ENCODE measurements at places on chromosomes 1 and 21.

- no peak for DNase-seq
Observed at GRCh38 chr1:197096137-197096536, 29.1 kb upstream of the F13B start.

DNA sequence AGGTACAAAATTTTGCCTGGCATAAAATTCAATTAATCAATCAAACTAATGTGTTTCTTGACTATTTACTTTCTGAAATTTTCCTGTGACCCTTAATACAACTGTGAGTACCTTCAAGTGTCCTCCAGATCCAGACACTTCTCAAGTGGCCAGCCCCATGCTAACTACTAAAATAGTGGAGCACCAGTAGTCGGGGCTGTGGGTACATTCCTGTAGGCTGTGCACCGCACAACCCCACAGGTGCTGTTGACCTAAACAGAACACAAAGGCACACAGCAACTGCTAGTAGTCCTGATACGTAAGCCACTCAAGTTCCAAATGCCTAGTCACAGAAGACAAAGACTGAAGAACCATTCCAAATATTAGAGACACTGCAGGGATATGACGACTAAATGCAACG, 36.6 kb downstream of the TMEM50B start:
- no peak for DNase-seq

DNA sequence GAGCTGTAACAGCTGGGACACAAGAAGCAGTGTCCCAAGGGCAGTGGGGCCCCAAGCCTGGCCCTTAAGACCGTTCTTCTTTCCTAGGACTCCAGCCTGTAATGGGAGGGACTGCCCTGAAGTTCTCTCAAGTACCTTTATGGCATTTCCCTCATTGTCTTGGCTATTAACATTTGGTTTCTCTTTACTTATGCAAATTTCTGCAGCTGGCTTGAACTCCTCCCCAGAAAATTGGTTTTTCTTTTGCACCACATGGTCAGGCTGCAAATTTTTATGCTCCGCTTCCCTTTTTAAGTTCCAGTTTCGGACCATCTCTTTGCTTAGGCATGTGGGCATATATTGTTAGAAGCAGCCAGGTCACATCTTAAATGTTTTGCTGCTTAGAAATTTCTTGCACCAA, 3.1 kb upstream of the MROH9 start:
- no peak for DNase-seq

GRCh38 chr21:36297938-36298572, 21.9 kb upstream of the MORC3 start:
- DNase-seq = no peak

DNA sequence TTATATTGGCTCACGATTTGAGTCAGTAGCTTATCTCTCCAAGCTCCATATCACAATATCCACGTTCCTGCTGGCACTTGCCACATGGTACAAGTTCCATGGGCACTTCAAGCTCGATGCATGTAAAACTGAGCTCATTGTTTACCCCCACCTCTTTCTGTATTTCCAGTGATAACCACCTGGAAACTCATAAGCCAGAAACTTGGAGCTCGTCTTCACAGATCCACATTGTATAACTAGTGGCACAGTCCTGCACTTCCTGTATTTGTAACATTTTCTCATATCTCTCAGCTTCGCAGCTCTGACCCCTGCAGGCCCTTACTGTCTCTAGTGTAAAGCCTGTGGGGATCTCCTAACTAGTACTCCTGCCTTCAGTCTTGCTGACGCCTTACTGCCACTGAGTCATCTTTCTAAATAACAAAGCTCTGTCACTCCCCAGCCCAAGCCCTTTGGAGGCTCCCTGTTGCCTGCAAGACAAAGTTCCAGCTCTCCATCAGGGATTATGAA, 6.5 kb upstream of the C2CD4D start:
- DNase-seq = no peak

- no peak for DNase-seq
Observed at GRCh38 chr1:212595787-212596714, 12.5 kb upstream of the ATF3 start.

- no peak for DNase-seq
Observed at GRCh38 chr1:40318970-40319621, 2.0 kb upstream of the COL9A2 start.

DNA sequence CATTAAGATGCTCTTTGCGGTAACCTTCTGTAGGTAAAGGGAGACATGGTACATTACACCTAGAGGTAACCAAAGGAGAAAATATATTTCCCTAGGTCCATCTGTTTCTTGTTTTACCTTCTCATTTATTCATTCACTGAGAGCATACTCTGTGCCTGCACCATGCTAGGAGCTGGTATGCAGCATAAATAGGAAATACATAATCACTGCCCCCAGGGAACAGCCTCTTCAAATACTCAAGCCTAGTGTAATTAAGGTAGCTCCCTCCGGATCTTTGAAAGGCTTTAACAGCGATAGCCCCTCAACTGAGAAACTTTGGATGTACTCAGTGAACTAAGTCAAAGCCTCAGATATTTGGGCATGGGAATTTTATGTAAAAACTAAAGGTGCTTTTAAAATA, 123.6 kb downstream of the GABPA start:
- no peak for DNase-seq

- no peak for DNase-seq
Observed at GRCh38 chr1:110630839-110631663, 24.9 kb upstream of the KCNA2 start.

DNA sequence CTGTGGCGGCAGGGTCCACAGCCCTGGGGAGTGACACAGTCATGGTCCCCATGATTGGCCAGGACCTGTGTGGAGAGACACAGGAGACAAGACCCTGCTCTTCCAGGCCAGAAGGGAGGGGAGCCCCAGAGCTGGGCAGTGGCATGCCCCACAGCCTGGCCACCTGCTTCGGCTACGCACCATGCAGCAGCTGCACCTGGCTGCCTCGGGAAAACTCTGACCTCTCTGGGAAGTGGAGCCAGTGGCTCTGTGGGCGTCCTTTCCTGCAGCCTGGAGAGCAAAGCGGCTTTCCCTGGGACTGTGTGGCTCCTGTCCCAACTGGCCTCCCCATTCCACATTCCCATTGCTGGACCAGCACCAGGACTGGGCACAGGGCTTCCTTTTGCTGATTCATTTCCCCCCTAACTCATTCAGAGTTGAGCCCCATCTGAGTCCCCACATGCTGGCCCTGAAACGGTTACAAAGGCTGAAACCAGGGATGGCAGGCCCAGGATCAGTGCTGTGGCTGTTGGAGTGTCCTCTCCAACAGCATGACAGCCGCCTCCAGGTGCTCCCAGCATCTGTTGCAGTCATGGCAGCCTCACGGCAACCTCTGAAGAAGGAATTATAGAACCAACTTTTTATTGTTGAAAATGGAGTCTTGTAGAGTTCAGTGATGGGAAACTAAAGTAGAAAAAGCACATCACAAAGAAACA, 15.0 kb downstream of the OXCT2 start:
- no peak for DNase-seq

DNA sequence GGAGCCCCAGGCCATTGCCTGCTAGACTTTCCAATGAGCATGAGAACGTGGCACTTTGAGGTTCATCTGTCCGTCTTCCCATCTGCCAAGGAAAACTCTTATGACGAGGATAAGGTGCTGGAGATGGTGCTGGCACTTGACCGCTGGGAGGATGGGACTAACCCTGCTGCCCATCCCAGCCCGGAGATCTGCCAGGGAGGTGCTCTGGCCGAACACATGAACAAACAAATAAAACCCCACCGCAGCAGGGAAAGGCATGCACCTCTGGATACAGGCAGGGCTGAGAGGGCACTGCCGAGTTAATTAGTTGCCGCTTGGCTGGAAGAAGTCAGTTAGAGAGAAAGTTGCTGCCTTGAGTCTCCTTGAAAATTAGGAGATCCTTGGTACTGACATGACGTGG, 308.4 kb downstream of the AJAP1 start:
- DNase-seq = no peak
